ENCODE measurements at places on chromosomes 3 and 15.

- DNase-seq, result no peak
Observed at GRCh38 chr3:119296727-119297122, 2.5 kb downstream of the ARHGAP31 start.

DNA sequence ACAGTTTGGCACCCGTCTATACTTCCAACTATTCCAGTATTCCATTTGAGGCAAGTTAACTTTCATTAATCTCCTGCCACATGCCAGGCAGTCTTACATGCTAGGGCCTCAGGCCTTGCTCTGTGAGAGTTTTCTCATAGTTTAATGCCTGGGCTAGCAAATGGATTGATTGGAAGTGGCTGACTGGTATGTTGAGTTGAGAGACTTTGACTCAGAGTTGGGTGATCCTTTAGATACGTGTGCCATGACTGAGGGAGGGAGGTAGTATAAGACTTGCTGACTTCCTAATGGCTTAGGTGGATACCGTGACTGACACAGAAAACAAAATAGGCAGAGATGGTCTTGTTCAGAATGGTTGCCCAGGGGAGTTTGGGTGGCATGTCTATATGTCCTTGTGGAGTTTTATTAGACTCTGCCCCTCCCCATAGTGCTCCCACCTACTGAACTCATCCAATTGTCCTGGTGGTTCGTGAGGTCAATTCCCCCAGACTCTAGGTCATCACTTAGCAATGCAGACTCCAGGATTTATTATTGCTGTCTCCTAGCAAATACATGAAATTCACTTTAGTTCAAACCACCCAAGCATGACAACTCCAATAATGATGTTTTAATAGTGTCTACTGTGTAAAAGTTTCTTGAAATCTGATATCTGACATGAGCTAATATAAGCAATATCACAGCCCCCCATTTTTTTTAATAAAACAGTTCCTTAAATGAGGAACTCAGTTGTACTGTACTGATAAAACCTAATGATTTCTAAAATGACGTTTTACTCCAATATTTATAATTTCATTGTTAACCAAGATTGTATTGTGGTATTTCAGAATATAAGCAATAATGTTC lies 413.9 kb upstream of the MDFIC2 start:
- DNase-seq, result no peak

DNA sequence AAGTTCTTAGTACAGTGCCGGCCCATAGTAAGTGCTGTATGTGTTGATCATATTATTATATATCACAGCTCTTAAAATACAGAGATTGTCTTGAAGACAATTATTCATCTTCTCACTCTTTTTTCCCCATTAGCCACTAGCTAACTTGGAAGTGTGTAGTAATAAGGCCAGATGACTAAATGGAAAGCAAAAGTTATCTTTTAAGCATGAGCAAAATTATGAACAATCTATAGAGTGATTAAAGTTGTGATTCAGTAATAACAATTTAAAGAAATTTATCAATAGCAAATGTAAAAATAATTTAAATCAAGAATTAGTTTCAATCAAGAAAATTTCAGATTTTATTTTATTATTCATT lies 630.9 kb upstream of the TBL1XR1 start:
- DNase-seq, result no peak

- peak; percentile 60 for DNase-seq
Observed at GRCh38 chr15:94306700-94307650, 75.6 kb downstream of the MCTP2 start.

GRCh38 chr3:187798531-187799530 lies 53.6 kb upstream of the BCL6 start:
- peak; percentile 63 for DNase-seq

DNA sequence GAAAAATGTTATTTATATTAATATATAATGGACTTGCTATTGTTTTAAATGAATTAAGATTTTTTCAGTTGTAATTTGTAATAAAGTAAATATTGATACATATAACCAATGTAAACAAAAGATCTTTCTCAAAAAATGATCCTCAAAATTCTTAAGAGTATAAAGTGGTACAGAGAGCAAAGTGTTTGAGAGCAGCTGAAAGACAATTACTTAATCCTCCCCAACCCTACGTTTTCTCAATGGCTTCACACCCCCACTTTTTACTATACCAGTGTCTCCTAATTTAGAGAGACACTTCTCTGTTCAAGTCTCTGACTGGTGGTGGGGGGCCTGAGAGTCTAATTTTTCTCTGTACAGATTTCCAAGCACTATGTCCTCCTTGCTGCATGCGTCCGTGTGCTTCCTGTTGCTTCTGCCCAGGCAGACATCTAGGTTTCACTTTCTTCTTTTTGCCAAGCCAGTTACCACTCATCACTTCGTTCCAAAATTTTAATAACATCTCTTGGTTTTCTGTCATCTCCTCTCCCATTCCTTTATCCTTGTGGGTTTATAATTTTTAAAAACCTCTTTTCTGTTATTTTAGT lies 276.3 kb upstream of the DNAJC19 start:
- no peak for DNase-seq

DNA sequence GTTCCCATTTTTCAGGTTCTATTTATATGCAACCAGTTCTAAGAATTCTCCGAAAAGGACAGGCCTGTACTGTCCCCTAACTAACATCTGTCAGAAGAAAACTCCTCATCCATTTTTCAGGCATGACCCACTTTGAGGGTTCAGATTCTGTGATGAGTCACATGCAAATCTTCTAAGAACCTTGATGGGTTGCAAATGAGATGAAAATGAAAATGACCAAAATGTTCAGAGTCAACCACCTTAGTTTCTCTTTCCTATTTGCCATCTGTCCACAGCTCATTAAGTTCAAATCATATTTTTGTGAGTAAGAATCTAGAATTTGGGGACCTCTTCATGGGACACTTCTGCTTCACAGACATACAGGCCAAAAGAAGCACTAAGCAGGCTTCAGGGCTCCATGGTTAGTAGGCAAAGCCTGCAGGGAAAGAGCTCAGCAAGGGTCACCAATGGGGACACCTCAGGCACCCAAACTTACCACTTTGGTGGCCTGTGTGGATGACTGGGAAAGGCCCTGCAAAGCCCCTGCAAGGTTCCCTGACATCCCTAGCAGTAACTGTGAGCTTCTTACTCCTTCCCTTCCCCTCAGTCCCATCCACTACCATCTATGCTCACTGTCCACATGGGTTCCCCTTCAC lies 122.0 kb downstream of the WDR76 start:
- DNase-seq, result no peak

DNA sequence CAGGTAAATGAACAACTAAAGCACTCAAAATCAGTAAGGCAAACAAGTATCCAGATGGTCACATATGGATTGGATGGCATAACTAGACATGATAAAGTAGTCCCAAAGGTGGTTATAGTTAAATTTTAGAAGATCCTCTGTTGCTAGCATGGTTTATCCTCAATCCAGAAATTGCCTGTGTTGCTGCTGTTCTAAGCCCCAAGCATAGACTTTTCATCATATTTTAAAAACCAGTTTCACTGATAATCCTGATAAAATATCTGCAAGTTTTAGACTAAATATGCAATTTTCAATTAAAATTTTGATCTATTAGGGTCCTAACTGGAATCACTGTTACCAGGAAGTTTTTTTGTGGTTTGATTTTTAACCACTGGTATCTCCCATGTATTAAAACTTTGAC lies 35.4 kb downstream of the MBNL1 start:
- no peak for DNase-seq

- DNase-seq, result no peak
Observed at GRCh38 chr3:99805160-99805559, 12.5 kb upstream of the CMSS1 start.

- no peak for DNase-seq
Observed at GRCh38 chr15:101559952-101560351, 70.4 kb upstream of the PCSK6 start.

- DNase-seq, result peak; percentile 32
Observed at GRCh38 chr3:98531622-98532274, at the start of gene GPR15. Gene GPR15 (plus strand): TSS chr3:98531978. CDS start chr3:98532034, 56 bp downstream.

- DNase-seq, result no peak
Observed at GRCh38 chr3:165635791-165636683, 201.2 kb downstream of the BCHE start.

DNA sequence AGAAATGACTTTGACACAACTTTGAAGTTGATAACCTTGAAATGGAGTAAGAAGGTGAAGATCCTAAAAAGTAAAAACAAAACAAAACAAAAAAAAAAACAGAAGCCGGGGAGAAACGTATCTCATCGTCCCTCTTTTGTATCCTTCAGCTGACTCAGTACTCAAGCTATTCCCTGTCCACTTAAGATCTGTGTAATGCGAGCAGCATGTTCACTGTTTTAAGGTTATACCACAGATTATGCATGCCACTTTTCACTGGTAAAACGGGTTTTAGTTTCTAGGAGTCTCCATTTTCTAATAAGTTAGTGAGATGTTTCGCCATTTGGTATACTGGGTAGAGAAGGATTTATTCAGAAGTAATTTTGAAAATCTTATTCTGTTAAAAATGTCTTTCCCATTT lies 324.3 kb downstream of the FEZF2 start:
- DNase-seq, result no peak

DNA sequence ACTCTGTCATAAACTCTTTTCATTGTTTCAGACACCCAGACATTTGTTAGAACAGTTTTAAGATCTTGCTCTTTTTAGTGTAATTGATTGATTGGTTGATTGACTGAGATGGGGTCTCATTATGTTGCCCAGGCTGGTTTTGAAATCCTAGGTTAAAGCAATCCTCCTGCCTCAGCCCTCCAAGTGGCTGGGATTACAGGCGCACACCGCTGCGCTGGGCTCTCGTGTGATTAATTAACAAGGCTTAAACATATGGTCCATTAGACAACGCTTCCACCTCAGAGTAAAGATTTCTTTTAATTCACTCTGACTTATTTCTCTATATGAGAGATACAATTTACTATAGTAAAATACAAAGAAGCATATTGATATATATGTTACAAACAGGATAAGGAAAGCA lies 114.0 kb upstream of the C2CD4B start:
- DNase-seq, result no peak

DNA sequence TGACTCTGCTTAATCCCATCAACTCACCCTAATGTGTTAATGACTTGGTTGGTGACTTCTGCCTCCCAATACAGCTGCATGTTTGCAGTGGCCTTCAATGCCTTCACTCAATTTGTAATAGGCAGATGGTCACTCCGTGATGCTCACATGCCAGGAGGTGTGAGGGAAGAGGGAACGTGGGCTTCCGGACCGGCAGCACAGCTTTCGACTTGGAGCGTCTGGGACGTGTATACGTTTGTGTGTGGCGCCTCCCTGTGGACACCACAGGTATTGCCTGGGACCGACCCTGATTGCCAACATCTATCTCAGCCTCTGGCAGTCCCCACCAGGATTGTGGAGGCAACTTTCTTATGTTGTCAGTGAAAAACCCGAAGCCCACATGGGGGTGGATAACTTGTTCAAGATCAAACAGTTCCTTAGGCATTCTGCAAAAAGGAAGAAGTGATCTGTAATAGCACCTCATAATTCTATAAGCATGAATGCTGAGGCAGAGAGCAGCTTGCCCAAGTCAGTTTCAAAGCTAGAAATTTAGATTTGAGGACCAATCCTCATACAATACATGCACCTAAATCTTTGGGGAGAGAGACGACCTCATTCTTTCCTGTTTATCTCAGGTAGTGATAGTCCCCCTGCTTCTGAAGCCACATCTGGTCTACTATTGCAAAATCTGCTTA lies 16.9 kb downstream of the MRPL46 start:
- DNase-seq, result peak; percentile 32

GRCh38 chr3:129132097-129132866 lies 10.7 kb upstream of the RAB43 start:
- no peak for DNase-seq

GRCh38 chr3:113498221-113499005 lies 16.5 kb downstream of the SPICE1 start:
- no peak for DNase-seq

DNA sequence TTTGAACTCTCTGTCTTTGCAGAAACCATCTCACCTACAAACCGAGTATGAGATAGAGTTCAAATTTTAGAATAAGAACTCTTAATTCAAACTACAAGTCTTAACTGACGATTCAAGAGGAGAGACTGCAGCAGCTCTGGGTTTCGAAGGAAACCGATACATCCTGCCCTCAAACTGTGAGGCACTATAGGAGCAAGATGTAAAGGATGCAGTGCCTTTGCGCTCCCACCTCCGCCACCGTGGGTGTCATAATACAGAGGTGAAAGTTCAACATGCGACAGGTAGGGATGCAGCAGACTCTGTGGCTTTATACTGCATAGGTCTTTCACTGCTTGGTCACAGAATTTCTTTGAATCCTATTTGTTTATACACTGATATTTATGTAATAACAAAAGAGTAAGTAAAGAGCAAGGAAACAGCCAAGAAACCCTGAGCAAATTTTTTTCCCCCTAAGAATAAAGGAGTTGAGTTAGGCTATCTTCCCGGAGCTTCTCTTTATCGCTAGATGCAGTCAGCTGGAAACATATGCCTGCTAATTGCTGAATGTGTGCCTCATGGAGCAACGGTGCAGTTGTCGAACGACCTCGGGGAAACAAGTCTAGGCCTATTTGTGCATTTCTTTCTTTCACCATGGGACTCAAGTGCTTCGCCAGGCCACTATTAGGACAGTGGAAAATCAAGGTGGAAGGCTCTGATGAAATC lies 1097.6 kb upstream of the CFAP20DC start:
- no peak for DNase-seq

DNA sequence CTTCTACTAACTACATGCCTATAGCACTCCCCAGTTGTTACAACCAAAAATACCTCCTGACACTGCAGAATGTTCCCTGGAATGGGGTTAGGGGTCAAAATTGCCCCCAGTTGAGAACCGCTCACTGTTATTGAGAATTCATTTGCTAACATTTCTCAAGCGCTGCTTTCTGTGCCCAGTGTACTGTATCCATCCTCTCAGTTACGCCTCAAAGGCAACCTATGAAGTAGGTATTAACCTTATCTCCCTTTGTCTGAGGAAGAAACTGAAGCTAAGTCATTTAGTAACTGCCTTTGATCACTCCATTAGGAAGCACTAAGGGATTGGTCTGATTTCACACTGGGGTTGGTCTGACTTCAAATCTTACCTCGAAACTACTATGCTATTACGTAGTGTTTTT lies 70.1 kb downstream of the CADPS start:
- no peak for DNase-seq

DNA sequence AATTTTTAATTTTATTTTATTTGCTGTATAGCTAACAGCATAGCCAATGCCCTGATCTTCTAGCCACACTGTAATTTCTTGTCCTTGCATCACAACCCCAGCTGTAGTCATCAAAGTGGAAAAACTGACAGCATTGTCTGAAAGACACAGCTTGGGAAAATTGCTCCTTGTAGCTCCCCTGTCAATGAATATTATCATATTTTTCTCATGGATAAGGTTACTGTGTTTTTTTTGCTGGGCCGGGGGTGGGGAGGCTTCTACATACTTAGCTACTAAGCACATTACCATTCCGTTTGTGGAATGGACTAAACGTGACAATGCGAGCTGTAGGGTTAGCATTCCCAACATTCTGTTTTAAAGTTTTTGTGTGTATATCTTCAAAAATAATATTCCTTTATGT lies 381.3 kb downstream of the TIGIT start:
- no peak for DNase-seq

GRCh38 chr3:150407051-150407807 lies 869 bp upstream of the TSC22D2 start:
- DNase-seq, result no peak

- no peak for DNase-seq
Observed at GRCh38 chr3:38353151-38353550, 6.6 kb downstream of the XYLB start.
